ENCODE measurements at places on chromosomes 6 and 20. TPM values are rescaled to one million over a fixed set of nuclear protein-coding genes. Genes with fewer than 3 reads are reported as not detected.

C20orf202 gene
- total RNA-seq, result 0.20 TPM

PTCRA gene
- not detected for total RNA-seq

PPP1R16B gene
- 6.6 TPM for total RNA-seq

GRCh38 chr20:48711044-48711428 lies 116.8 kb downstream of the PREX1 start:
- H3K36me3 ChIP-seq, result no peaks in the 10 kb centered on the region
- no peak overlapping the region for H3K27ac ChIP-seq
- no peak for DNase-seq

GRCh38 chr6:127343809-127344659 lies 625 bp upstream of the ECHDC1 start:
- no peak for DNase-seq
- H3K27me3 ChIP-seq, result no peaks in the 10 kb centered on the region
- H3K4me3 ChIP-seq, result peak overlapping the region; percentile 77

GRCh38 chr6:95596021-95596420 lies 18.7 kb downstream of the MANEA start:
- no peak overlapping the region for H3K27ac ChIP-seq
- H3K27me3 ChIP-seq, result no peaks in the 10 kb centered on the region

DNA sequence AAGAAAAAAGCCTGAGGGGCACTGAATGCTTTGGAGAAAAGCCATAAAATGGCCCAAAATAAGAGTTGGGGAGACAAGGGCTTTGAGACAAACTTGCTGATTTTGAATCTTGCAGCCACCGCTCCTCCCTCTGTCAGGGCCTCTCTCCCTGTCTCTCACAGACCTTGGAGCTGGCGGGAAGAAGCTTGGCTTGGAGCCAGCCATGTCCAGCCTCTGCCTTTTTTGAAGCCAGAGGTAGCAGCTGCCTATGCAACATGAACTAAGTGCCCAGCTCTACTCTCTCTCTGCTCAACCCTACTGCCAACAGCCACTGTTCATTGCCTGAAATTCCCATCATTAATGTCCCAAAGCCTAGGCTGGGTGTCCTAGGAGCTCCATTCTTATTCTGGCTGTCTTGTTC lies 63.7 kb upstream of the CTNNBL1 start:
- no peaks in the 10 kb centered on the region for H3K36me3 ChIP-seq
- no peaks in the 10 kb centered on the region for H3K27me3 ChIP-seq
- no peak for DNase-seq
- no peak overlapping the region for H3K4me3 ChIP-seq

- no peaks in the 10 kb centered on the region for H3K4me1 ChIP-seq
- no peaks in the 10 kb centered on the region for H3K36me3 ChIP-seq
- peaks cover 39% of the 10 kb centered on the region for H3K27me3 ChIP-seq
- no peak overlapping the region for H3K27ac ChIP-seq
- no peak for DNase-seq
Measured at GRCh38 chr6:26329763-26330511, 35.1 kb upstream of the BTN3A2 start.

DNA sequence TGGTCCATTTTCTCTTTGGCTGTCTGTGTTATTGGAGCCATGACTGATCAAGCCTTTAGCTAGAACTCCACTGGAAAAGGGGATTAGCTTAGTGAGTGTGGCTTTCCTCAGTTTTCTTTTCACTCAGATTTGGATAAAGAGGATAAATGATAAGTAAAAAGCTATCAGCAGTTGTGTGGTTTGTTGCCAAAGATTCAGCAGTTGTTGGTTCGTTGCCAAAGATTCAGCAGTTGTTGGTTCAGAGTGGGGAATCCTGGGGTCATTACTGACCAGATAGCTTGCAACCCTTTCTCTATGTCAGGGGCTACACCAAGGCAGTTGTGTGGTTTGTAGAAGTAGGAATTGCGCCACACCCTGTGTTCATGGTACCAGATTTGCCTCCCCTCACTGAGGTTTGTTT lies 107.7 kb upstream of the SCP2D1 start:
- no peak overlapping the region for H3K27ac ChIP-seq
- no peaks in the 10 kb centered on the region for H3K4me1 ChIP-seq
- H3K27me3 ChIP-seq, result no peaks in the 10 kb centered on the region
- no peaks in the 10 kb centered on the region for H3K36me3 ChIP-seq
- H3K4me3 ChIP-seq, result no peak overlapping the region

DNA sequence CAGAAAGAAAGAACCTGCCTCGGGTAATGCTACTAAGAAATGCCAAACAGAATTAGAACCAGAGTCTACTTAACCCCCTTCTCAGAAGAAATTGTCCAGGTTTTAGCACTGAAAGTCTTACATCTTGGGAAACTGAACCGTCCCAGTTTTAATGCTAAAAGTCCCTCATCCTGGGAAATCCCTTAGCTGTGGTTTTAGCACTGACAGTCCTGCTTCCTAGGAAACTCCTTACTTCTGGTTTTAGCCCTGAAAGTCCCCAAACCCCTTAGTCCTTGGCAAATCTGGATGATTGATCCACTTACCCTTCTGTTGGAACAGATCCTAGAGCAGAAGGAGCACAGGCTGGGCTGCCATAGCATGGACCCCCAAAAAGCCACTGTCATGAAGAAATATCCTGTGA lies 4.8 kb upstream of the TMEM14A start:
- H3K4me1 ChIP-seq, result no peaks in the 10 kb centered on the region
- DNase-seq, result no peak
- no peaks in the 10 kb centered on the region for H3K27me3 ChIP-seq
- no peaks in the 10 kb centered on the region for H3K36me3 ChIP-seq
- H3K4me3 ChIP-seq, result no peak overlapping the region

DNA sequence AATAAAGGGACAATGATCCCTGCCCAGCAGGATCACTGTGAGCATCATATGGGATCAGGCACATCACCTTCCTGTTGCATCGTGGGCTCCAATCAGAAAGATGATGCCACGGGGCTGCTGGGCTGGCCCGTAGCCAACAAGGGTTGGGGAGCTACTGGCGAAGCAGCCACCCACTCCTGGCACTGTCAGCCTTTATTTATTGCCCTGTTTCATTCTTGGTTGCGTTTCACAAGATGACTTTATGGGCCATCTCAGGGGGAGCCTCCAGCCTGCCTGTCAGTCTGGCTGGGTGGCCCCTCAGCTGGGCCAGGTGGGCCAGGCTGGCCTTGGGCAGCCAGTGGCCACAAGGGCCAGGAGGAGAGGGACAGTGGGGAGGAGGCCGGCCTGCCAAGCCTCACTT lies 17.3 kb downstream of the VSTM2L start:
- H3K27ac ChIP-seq, result no peak overlapping the region
- H3K36me3 ChIP-seq, result no peaks in the 10 kb centered on the region
- DNase-seq, result no peak

DNA sequence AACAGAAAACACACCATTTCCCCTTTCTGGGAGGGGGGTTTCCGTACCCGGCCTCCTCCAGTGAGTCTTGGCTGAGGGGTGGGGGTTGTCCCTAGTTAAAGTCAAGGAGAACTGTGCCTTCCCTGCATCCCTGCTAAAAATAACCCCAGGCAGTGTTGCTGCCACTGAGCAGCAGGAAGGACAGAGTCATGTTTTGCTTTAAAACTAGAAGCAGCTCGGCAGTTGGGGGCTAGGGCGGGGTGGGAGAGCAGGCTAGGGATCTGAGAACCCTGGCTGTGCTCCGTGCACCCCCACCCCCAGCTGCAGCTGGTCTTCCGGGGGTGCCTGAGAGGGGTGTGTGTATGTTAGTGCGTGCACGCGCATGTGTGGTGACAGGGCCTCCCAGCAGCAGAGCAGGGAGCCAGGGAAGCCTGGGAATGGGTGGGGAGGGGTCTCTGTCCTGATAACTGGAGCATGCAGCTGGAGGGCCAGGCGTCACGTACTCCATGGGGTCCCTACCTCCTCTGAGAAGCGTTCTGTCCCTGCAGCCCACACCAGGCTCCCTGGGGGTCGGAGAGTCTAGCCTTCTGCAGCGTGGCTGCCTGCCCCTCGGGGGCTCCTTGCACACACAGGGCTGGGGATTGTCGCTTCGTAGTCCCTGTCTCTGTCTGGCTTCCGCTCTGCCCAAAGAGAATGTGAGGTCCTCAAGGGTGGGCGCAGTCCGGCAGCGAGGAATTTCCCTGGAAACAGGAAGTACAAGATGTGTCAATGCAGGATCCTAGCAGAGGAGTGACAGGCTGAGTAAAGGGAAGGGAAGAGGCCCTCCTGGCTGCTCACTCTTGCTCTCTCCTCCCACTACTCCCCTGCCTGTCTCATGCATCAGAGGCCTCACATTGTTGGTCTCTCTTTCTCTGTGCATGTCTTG lies 16.8 kb upstream of the ARMC12 start:
- H3K4me1 ChIP-seq, result peaks cover 78% of the 10 kb centered on the region
- H3K4me3 ChIP-seq, result peak overlapping the region; percentile 19
- peak overlapping the region; percentile 88 for H3K27ac ChIP-seq
- no peaks in the 10 kb centered on the region for H3K27me3 ChIP-seq
- no peaks in the 10 kb centered on the region for H3K36me3 ChIP-seq

DNA sequence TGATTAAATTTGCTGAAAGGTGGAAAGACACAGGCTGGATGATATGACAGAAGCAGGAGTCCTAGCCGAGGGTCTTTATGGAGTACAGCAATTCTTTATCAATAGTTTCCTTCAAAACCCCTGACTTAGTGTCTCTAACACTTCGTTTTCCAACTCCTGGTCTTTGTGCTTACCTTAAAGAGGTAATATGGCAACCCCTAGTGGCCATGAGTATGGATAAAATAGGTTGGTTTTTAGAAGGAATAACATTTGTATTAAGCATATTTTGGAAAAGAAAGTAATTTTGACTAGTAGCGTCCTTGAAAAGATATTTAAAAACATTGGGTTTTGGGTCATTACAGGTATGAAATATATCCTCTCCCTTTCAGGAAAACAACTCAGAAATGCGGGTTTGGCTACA lies 51.9 kb downstream of the VGLL2 start:
- no peaks in the 10 kb centered on the region for H3K36me3 ChIP-seq
- no peak for DNase-seq
- H3K4me1 ChIP-seq, result no peaks in the 10 kb centered on the region
- no peaks in the 10 kb centered on the region for H3K27me3 ChIP-seq
- H3K27ac ChIP-seq, result no peak overlapping the region
- no peak overlapping the region for H3K4me3 ChIP-seq

DNA sequence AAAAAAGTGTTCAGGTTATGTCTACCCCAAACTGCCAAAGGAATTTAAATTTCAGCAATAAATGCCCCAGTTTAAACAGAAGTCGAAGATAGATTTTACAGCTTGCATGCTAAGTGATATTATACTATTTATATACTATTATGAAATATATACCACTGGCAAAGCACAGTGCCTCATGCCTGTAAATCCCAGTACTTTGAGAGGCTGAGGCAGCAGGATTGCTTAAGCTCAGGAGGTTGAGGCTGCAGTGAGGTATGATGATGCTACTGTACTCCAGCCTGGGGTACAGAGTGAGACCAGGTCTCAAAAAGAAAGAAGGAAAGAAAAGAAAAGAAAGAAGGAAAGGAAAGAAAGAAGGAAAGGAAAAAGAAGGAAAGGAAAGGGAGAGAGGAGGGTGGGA lies 102.1 kb downstream of the MTFR2 start:
- no peaks in the 10 kb centered on the region for H3K27me3 ChIP-seq
- H3K27ac ChIP-seq, result peak overlapping the region; percentile 65
- no peaks in the 10 kb centered on the region for H3K36me3 ChIP-seq

GRCh38 chr20:50911030-50911429 lies 20.2 kb downstream of the ADNP start:
- no peak overlapping the region for H3K27ac ChIP-seq
- no peak for DNase-seq
- no peaks in the 10 kb centered on the region for H3K36me3 ChIP-seq
- H3K4me1 ChIP-seq, result peaks cover 71% of the 10 kb centered on the region
- H3K27me3 ChIP-seq, result no peaks in the 10 kb centered on the region

DNA sequence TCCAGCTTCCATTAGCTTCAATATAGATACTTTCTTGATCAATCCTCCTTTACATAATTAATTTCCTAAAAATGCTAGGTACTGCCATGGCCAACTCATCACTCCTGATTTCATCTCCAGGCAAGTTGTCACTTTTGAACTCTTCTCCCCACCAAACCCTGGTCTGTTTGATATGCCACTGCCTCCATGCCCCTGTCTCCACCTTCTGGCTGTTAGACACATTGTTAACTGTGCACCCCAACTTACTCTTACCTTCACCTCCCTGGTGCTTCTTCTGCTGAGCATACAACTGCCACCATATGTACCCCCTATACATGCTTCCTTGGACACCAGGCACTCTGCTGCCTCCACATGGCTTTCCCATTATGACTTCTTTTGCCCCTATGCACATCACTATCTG lies 21.9 kb upstream of the AIG1 start:
- H3K4me1 ChIP-seq, result no peaks in the 10 kb centered on the region
- no peak overlapping the region for H3K27ac ChIP-seq

DNA sequence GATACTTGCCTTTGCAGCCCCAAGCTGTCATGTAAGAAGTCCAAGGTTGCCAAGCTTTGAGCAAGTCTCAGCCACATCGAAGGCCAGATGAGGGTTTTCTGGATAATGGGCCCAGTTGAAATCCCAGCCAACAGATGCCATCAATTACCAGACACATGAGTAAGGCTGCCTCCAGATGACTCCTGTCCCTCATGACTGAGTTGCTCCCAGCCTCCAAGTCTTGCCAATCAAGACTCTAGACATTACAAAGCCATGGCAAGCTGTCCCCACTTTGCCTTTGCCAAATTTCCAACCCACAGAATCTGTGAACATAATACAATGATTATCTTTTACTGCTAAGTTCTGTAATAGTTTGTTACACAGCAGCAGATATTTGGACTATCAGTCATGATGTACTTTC lies 76.8 kb upstream of the ARMC2 start:
- DNase-seq, result no peak
- H3K4me3 ChIP-seq, result no peak overlapping the region
- H3K4me1 ChIP-seq, result no peaks in the 10 kb centered on the region
- H3K27me3 ChIP-seq, result no peaks in the 10 kb centered on the region

DNA sequence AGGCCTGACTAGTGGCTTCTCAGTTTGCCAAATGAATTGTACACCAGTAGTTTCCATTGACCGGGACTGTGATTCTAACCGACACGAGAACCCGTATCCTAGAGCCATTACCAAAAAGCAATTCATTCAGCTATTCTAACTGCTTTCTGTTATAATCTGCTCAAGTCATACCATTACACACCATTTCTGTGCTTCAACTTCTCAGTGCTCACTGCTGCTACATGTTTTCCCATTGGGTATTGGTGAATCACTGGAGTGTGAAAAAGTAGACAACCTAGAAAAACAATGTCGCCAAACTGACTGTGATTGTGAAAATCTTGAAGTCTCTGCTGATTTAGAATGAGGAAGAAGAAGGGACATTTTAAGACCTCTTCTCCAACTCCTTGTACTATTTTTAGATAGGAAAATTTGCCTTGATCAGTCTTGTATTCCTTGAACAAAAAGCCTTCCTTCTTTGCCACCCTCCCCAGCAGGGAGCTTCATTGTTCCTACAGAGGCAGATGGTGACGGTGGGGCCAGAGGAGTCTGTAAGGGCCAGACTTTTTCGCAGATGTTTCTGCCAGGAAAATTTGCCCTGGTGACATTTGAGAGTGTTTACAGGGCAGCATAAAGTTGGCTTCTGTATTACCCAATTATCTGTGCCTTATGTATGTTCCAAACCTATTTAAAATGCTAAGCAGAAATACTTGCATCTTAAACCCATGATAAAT lies 31.7 kb upstream of the MAP3K4 start:
- no peak for DNase-seq
- no peak overlapping the region for H3K27ac ChIP-seq
- no peak overlapping the region for H3K4me3 ChIP-seq
- H3K27me3 ChIP-seq, result no peaks in the 10 kb centered on the region
